ENCODE measurements at places on chromosomes 6 and 20.

- no peak for DNase-seq
Measured at GRCh38 chr20:56430461-56430860, 18.4 kb downstream of the CASS4 start.

- no peak for DNase-seq
Measured at GRCh38 chr6:105495515-105495914, 92.6 kb upstream of the PREP start.

- DNase-seq: no peak
Measured at GRCh38 chr6:138162111-138162954, 594 bp downstream of the ARFGEF3 start.

DNA sequence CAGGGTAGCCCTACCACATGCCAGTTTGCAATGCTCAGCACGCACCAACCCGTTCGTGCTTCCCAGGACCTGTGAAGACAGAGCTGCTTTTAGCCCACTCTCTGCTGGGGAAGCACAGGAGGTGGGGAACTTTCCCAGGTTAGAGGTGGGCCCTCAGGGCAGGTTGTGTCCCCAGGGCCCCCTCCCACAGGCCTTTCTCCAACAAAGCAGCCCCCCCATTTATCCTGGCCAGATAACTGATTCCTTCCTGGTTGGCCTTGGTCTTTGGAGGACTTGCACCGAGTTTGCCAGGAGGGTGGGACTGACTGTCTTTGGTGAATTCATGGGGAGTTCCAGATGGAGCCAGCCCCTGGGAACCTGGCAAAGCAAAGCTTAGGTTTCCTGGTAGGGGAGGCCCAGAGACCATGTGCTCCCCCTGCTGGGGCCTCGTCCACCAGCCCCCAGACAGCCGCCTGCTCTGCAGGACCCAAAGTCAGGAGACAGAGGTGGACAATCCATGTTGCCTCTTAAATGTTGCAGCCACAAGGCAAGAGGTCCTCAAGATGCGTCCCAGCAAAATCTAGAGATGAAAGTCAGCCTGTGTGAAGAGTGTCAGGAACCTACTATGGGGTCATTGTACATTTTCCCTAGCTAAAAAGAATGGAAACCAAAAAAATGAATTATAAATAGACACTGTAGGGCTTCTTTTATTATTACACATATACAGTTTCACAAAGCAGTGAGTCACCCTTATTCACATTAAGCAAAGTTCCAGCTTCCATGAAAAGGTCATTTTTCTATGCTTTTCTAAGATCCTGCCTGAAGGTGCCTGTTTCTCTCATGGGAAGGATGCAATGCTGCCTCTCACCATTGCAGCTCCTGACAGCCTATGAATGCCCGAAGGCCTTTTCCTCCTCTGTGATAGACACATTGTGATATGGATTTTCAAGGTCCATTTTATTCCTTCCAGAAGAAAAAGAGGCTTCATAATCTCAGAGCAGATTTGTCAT is 497.8 kb downstream of the PREX1 start:
- no peak for DNase-seq

DNA sequence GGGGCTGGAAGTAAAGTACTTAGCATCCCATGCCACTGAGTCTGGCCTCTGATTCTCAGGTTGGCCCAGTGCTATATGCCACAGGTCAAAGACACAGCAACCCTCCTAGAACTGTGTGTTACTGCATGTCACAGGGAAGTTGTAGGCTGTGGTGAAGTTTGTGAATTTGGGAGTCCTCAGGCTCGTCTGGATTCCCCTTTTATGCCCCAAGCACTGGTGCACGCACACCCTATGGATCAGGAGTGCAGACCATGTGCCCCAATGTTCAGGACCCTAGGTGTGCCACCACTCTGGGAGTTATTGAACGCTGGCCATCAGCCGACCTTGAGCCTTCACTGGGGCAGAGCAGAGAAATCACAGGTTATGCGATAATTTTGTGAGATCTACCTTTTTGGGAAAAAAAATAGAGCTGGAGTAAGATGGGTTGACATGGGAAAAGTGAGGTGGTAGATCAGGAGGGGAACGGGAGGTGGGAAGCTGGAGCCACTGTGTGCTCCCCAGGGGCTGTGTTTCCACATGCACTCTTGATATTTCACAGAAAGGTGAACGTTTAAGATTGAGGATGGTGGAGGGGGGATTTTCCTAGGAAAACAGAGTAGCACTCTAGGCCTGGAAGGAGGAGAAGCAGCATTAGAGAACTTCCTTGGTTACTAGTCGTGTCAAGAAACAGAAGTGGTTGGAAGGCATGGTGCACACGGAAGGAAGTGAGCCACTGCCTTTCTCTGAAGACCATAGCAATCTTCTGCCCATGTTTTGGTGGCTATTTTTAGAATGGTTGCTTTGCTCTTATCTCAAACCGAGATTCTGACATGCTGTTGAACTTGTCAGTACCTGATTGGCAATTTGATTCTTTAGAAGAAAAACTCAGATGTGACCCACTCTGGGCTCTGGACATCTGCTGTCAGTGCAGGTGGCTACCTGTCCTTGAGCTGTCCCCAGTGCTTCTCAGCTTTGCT is 44.1 kb downstream of the DUSP22 start:
- no peak for DNase-seq

GRCh38 chr6:76702187-76702586 is 629.7 kb upstream of the IMPG1 start:
- DNase-seq: no peak

GRCh38 chr6:33592595-33593413 is 12.7 kb upstream of the BAK1 start:
- peak; percentile 44 for DNase-seq

DNA sequence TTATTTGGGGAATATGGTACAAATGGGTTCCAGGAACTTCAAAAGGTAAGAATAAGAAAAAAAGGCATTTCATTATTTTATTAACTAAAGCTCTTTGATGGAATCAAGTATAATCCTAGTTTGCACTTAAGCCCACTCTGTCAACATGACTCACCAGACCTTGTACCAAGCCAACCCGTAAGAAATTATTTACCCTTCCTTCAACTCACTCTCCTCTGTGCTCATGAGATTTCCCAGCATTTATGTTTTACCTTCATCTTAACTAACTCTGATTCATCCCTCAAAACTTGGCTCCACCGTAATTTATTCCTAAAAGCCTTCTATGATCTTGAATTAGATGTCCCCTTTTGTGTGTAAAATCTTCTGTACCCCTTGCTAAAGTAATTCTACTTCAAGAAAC is 308.7 kb downstream of the PKHD1 start:
- no peak for DNase-seq

Measured in CD4-positive, alpha-beta T cell treated with Interleukin-2 at 100 ng/mL for 4 hours (primary cell).